ENCODE measurements at places on chromosomes 11 and 22.

DNA sequence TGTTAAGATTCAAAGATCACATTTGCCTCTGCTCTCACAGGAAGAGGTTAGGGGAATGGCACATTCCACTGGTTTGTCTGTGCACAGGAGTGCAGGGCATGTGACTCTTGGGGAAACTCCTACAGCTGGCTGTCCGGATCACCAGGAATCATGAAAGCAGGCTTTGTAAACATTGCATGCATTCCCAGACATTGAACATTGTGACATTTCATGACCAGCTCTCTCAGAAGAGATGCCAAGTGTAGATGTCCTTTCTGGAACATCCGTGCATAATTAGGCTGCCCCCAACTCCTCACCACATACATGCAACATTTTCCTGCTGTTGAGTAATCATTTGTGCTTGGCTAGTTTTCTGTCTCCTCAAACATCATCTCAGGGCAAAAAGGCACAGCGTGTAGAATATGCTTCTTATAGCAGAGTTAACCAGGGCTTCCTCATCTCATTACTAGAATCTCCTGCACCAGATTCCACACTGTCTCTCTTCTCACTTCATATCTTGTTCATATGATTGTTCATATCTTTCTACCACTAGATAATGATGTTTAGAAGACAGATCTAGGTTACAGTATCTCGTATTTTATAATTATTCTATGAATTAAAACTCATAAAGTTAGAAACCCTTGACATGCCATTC, 694.7 kb downstream of the NTM start:
- no peak for DNase-seq

DNA sequence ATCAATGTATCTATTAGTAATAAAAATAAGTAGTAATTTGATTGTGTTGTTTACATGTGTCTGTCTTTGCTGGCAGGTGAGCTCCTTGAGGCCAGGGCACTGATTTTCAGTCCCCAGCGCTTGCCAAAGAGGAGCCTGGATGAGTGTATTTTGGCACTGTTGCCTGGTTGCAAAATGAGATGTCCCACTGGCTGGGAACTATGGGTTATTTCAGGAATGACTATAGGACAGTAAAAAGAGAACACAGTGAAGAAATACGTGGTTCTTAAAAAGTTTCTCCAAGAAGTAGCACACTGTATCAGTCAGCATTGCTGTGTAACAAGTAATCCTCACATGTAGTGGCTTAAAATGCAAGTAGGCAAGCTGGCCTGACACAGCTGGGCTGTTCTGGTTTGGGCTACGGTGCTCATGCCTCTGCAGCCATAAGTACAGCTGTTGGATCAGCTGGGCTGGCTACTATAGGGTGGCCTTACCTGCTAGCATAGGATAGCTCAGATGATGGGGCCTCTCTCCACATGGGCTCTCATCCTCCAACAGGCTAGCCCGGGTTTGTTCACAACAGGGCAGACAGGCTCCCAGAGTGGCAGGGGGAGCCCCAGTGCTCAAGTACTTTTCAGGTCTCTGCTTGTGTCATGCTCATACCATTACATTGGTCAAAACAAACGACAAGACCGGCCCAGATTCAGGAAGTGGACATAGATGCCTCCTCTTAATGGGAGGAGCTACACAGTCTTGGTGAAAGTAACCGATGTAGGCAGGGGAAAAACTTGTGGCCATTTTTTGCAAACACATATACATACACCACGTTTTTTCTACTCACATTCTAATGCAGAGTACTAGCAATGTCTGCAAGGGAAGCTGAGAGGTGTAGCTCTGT, 399.1 kb downstream of the LARGE1 start:
- DNase-seq, result no peak

DNA sequence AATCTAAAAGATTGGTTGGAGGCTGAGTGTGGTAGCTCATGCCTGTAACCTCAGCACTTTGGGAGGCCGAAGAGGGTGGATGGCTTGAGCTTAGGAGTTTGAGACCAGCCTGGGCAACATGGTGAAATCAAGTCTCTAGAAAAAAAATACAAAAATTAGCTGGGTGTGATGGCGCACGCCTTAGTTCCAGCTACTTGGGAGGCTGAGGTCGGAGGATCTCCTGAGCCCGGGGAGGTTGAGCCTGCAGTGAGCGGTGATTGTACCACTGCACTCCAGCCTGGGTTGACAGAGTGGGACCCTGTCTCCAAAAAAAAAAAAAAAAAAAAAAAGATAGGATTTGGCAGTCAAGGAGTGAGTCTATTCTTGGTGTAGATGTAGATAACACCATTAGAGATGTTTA, 10.6 kb downstream of the FOLR1 start:
- no peak for DNase-seq

GRCh38 chr11:57491371-57492061, 24.0 kb downstream of the SLC43A1 start:
- DNase-seq, result no peak

DNA sequence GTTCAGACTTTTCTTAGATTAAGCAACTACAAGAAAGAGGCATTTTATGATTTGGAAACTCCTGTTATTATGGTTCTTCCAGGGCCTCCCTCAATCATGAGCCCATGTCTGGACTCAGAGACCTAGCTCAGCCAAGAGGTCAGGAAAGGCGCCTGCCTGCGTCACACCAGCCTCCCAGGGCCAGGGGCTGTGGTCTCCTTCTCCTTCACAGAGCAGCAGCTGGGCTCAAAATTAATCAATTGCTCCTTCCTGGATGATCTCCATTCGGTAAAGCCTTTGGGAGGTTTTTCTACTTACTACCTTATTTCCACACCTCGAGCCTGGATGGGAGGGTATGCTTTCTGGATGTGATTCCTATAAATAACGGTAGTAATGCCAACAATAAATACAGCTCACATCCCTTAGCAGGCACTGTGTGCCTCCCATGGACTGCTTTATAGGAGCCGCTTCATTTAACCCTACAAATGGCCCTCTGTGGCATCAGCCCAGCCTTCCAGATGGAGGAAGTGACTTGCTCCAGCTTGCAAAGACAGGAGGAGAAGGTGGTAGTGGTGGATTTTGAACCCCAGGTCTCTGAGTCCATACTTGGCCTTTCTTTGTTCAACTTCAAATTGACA, 1445.6 kb downstream of the TBC1D22A start:
- no peak for DNase-seq

DNA sequence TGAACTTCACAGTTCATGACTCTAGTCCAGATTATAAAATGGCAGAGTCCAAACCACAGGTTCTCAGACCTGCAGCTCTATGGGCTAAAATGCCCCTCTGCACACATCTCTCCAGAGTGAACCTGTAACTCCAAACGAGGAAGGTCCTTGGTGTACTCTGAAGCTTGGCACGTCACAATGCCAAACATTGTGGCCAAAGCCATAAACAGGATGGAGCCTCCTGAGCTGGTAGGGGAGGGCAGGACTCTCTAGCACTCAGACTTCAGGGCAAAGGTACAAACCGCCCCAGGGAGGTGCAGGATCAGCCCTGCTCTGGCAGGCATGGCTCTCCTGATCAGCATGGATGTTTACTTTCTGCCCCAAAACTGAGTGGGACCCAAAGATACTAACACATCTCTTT, 2.3 kb downstream of the SCUBE2 start:
- DNase-seq, result no peak

DNA sequence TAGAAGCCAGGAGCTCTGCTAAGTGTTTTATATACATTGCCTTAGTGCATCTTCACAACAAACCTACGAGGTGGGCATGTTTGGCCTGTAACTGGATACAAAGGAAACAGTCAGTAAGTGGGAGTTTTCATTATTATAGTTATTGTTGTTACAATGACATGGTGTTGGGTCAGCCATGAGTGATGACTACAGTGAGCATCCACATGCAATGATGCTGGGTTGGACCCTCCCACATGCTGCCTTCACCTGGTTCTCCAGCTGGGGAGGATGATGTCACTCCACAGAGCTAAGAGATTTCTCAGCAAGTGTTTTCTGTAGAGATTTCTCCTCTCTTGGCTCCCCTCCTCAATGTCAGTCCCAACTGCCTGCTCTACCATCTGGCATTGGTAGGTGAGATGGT, 59.3 kb downstream of the EHF start:
- DNase-seq, result no peak

GRCh38 chr11:99424313-99425084, 403.8 kb downstream of the CNTN5 start:
- no peak for DNase-seq

GRCh38 chr11:27716835-27717234, 16.6 kb upstream of the BDNF start:
- DNase-seq, result no peak

GRCh38 chr11:47905358-47906059, 57.4 kb upstream of the NUP160 start:
- no peak for DNase-seq

DNA sequence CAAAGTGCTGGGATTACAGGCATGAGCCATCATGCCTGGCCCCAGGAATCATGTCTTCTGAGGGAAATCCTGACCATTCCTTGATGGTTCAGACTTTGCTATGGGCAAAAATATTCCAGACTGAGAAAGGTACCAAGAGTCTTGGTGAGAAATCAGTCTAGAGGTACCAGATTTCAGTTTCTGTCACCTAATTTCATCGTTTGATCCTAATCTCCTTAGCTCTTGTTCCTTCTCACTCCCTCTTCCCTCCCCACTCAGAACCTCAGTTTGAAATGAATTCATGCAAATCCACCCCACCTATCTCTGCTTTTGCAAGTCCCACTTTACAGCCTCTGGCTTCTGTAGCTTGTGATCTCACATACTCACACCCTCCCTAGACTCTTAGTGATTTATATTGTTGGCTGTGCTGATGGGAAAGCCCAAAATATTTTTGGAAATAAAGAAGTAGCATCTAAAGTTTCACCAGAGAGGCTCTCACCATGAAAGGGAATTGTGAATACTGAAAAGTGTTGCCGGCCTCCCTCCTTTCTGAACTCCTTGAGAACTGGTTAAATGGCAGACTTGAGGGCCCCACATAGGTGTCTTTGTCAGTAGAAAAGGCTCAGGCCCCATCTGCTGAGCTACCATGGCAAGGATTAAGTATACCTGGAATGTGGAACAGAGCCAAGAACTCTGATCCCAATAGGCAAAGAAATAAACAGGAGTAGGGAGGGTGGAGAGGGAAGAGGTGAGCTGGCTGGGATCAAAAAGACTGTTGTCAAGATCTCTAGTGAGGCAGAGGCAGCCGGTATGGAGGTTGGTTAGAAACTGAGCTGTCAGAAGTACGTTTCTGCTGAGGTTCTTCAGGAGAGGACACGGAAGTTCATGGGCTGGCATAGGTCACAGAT, 190.5 kb upstream of the MTMR2 start:
- no peak for DNase-seq

DNA sequence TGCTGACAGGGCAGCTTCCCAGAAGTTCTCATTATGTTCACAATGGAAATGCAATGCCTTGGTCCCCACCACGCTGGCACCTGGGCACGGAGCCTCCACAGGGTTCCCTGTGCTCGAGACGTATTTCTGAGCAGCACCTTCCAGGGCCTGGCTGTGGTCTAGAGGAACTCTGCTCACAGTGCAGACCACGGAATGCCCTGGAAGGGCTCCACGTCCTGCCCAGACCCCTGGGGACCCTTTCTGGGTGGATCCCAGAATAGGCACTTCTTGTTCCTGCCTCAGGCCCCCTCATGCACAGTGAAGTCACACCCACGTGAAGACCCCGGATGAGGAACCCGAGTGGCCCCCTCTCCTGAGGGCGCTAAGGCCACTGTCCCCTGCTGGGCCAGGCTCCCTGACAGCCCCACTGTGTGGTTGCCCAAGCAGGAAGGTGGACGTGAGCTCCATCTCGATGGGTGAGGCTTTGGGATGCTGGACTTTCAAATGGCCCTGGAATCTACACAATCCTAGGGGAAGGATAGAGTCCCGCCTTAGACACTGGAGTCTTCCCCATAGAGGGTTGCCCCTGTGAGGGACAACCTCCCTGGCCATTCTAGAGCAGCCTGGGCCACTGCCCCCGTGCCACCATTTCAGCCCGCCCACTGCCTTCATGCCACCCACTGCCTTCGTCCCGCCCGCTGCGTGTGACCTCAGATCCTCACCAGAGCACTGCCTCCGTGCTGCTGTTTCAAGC, 1106.8 kb downstream of the BRD1 start:
- DNase-seq, result no peak

DNA sequence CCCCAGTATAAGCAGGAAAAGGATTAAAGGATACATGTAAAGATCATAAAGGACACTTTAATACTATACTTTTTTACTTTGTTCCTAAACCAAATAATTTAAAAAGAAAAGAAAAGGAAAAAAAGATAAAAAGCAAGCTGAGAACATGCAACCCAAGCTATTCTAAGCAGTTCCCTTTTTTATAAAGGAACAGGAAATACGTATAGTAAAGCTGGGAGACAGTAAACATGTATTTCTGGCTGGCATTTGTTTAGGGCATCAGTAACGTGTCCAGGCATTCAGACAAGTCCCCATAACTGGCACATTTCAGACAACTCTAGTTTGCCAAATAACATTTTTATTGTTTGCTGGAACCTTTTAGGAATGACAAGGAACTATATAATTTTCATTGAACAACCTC, 24.9 kb downstream of the BCO2 start:
- DNase-seq, result no peak

GRCh38 chr22:17098379-17098819, 13.6 kb downstream of the IL17RA start:
- no peak for DNase-seq

- no peak for DNase-seq
Observed at GRCh38 chr22:24466716-24467328, 28.3 kb upstream of the UPB1 start.

GRCh38 chr11:46345131-46345597, 2.1 kb upstream of the DGKZ start:
- peak; percentile 63 for DNase-seq

GRCh38 chr22:17266251-17266971, 47.2 kb upstream of the ADA2 start:
- peak; percentile 45 for DNase-seq

DNA sequence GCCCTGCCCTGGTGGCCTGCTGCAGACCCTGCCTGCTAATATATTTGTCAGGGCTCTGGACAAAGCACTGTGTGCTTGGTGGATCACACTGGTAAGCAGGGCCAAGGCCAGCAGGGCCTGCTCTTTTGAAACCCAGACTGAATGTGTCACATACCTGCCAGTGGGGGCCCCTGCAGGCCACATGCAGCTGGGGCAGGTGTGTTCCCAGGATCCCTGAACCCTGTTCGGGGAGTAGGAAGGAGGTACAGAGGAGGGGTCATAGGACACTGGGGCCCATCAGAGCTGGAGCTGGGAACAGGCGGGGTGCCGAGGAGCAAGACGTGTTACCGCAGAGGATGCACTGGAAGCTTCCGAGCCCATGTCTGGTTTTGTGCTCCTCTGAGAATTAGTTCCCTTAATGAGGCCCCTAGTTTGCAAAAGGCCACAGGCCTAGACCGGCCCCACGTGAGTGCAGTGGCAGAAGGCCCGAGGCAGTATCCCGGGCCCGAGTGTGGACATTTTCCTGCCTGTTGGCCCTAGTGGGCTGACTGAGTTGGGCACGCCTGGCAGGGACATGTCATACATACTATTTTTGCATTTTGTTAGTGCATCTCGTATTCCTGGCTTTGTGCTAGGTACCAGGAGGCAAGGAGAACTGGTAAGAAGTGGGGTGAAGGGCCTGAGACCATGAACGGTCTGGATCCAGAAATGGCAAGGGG, 11.2 kb upstream of the ACR start:
- no peak for DNase-seq

Data from DMS153 (cell line).